Osteocyte (in vitro differentiated cells): ENCODE measurements at places on chromosomes 6 and 20. TPM values are rescaled to one million over a fixed set of nuclear protein-coding genes. Genes with fewer than 3 reads are reported as not detected.

DNA sequence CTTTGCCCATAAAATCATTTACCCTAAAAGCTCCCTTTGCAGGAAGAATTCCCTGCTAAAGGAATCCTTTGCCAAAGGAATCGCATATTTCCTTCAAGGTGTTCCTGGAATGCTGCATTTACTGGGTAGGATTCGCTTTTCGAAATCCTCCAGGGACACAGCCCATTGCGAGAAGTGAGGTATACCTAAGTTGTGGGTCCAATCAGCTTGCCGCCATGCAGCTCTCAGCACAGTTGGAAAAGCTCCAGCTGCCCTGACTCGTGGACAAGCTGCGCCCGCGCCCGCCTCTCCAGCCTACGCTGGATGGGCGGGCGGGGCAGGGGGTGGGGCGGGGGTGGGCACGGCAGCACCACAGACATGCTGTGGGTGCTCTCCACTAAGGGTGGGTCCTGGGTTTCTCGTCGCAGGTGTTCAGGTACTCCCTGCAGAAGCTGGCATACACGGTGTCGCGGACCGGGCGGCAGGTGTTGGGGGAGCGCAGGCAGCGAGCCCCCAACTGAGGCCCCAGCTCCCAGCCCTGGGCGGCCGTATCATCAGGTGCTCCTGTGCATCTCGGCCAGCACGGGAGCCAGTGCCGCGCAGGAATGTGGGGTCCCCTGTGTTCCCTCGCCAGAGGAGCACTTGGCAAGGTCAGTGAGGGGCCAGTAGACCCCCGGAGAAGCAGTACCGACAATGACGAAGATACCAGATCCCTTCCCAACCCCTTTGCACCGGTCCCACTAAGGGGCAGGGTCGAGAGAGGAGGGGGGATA is 1.4 kb downstream of the NNAT start:
- no peak for DNase-seq
- H3K27me3 ChIP-seq, result no peaks in the 10 kb centered on the region
- H3K4me3 ChIP-seq, result no peak overlapping the region
- H3K4me1 ChIP-seq, result peaks cover 80% of the 10 kb centered on the region

DNA sequence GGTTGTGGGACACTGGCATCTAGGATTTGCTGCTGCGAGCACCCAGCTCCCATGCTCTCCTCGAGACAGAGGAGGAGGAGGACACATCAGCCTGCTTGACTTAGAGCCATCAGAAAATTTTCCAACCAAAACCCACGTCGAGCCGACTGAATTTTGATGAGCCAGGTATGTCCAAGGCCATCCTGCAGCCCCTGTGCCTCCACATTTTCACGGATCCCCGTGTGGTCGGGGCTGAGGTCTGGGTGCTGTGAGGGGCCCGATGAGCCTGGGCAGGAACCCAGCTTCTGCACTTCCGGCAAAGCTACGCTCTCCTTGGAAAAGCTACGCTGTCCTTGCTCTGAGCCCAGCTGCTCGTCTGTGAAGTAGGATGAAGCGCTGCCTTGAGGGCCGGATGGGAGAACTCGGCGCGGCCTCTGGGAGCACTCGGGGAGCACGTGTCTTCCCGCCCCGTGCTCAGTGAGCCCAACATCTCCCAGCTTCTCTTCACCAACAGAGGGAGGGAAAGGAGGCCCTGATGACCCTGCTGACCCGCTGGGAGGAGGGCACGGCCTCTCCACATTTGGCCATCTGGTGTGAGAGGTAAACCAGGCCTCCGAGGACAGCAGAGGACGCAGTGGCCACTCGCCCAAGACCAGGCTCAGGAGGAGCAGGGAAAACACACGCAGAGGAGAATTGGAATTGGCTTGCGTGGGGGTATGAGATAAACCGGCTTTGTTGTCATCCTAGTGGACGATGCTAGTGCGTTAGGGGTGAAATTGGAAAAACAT is 33.9 kb downstream of the PSMG4 start:
- no peaks in the 10 kb centered on the region for H3K27me3 ChIP-seq
- no peak overlapping the region for H3K27ac ChIP-seq
- DNase-seq, result no peak
- peaks cover 11% of the 10 kb centered on the region for H3K4me1 ChIP-seq

GRCh38 chr6:20870021-20870420 is 335.8 kb downstream of the CDKAL1 start:
- H3K36me3 ChIP-seq, result no peaks in the 10 kb centered on the region
- H3K27ac ChIP-seq, result no peak overlapping the region
- H3K4me1 ChIP-seq, result peaks cover 15% of the 10 kb centered on the region

- peaks cover 7% of the 10 kb centered on the region for H3K4me1 ChIP-seq
- H3K27me3 ChIP-seq, result no peaks in the 10 kb centered on the region
- H3K27ac ChIP-seq, result no peak overlapping the region
- H3K36me3 ChIP-seq, result no peaks in the 10 kb centered on the region
- no peak for DNase-seq
Measured at GRCh38 chr6:25034431-25034921, 98.7 kb upstream of the RIPOR2 start.

DNA sequence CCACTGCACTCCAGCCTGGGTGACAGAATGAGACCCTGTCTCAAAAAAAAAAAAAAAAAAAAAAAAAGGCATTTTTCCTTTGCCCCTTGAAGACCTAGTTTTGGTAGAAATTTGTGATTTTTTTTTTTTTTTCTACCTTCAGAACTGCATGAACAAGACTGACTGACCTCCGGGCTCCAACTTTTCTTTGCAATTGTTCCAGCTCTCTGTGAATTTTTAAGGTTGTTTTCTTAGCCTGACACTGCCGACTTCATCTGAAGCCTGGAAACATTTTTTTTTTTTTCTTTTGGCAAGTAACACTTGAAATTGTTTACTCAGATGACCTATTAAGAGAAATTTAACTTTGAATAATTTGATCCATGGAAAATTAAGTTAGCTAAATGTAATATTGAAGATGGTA is 73.0 kb downstream of the SLC24A3 start:
- no peak for DNase-seq
- no peaks in the 10 kb centered on the region for H3K36me3 ChIP-seq
- H3K27me3 ChIP-seq, result no peaks in the 10 kb centered on the region
- H3K27ac ChIP-seq, result no peak overlapping the region

DNA sequence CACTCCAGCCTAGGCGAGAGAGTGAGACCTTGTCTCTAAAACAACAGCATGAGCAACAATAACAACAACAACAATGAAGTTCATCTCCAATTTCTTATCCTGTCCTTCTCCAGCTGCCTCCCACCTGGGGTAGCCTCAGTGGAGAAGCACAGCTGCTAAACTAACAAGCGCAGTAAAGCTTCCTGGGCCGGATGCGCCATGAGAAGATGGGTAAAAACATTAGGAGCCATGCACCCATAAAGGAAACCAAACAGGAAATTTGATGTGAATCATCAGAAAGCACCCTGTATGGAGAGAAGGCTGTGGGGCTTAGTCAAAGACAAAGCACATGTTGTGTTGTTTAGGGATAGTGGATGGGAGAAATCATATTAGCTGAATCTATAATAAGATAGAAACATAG is 61.1 kb upstream of the CCN6 start:
- no peak for DNase-seq
- no peaks in the 10 kb centered on the region for H3K27me3 ChIP-seq
- H3K4me3 ChIP-seq, result no peak overlapping the region
- H3K36me3 ChIP-seq, result no peaks in the 10 kb centered on the region
- no peak overlapping the region for H3K27ac ChIP-seq

DNA sequence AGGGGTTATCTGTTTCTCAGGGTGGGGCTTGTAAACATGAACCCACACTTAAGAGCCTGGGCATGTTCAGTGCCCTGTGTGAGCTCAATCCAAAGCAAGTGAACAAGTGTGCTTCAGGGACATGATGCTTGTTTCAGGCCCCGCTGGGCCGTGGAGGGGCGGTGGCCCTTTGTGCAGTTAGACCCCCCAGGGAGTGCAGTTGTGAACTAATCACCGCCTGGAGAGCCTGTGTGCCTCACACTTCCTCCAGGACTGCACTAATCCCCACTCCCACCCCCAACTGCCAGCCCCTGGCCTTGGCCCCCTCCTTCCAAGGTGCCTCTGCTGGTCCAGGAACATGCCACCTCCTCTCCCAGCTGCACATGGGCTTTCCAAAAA is 58.1 kb downstream of the RREB1 start:
- peaks cover 3% of the 10 kb centered on the region for H3K36me3 ChIP-seq
- peaks cover 57% of the 10 kb centered on the region for H3K4me1 ChIP-seq
- no peak overlapping the region for H3K4me3 ChIP-seq
- DNase-seq, result no peak
- peak overlapping the region; percentile 61 for H3K27ac ChIP-seq

DNA sequence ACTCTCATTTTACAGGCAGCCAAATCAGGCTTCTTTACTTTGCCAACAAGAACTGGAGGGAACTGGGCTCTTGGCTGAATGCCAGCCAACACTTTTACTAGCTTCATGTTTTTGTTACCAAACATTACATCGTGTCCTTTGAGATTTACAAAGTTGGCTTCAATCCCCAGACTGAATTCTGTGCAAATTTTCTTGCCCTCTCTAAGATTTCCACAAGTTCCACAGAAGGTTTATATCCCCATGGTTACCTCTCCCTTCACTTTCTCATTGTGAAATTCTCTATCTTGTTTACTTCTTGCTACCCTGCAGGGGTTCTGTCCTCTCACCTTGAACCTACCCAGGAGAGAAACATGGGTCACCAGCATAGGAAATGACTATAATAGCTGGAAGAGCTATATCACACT is 37.6 kb upstream of the PLCB1 start:
- no peak for DNase-seq
- peaks cover 9% of the 10 kb centered on the region for H3K4me1 ChIP-seq
- H3K27me3 ChIP-seq, result peaks cover 44% of the 10 kb centered on the region
- H3K36me3 ChIP-seq, result no peaks in the 10 kb centered on the region

DNA sequence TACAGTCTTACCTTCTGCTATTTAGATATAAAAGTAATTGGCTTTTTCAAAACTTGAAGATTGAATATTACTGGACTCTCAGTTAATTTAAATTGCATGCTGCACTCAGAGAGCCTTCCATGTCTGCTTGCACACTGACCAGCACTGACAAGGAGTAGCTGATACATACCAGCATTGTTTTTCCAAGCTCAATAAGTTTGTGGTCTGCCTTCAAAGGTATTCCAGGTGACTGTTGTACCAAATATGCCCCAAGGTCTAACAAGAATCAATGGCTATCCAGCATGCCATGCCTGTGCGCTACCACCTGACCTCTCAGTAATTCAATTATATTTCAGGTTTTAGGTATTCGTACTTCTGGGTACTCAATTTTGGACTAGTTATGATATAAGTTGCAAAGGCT is 30.0 kb downstream of the BEND6 start:
- H3K4me1 ChIP-seq, result peaks cover 4% of the 10 kb centered on the region
- no peaks in the 10 kb centered on the region for H3K27me3 ChIP-seq
- no peak overlapping the region for H3K4me3 ChIP-seq
- DNase-seq, result no peak
- peaks cover 8% of the 10 kb centered on the region for H3K36me3 ChIP-seq

GRCh38 chr20:32249030-32249738 is 28.3 kb upstream of the KIF3B start:
- peaks cover 4% of the 10 kb centered on the region for H3K27me3 ChIP-seq
- H3K36me3 ChIP-seq, result no peaks in the 10 kb centered on the region
- H3K27ac ChIP-seq, result no peak overlapping the region
- H3K4me1 ChIP-seq, result no peaks in the 10 kb centered on the region
- DNase-seq, result no peak

DNA sequence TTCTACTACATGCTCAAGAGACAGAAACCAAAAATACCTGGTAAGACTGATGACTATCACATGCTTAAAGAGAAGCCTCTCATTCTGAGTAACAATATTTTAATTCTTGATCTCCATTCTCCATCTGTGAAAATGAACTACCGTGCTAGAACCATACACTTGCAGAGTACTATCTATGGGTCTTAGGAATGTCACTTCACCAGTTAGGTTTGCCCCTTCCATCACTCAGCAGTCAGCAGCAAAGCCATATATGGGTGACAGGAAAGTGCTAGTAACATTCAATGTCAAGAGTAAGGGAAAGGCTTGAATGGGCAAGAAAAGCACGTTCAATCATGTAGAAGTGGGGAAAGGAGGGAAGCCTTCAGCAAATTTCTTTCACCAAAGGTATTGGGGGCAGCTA is 2.3 kb downstream of the DNAAF9 start:
- peaks cover 31% of the 10 kb centered on the region for H3K4me1 ChIP-seq
- H3K36me3 ChIP-seq, result no peaks in the 10 kb centered on the region
- H3K27ac ChIP-seq, result no peak overlapping the region
- H3K27me3 ChIP-seq, result no peaks in the 10 kb centered on the region
- no peak overlapping the region for H3K4me3 ChIP-seq

- no peak for DNase-seq
- no peak overlapping the region for H3K4me3 ChIP-seq
- no peak overlapping the region for H3K27ac ChIP-seq
- H3K4me1 ChIP-seq, result peaks cover 9% of the 10 kb centered on the region
Measured at GRCh38 chr20:10367693-10367942, 66.4 kb downstream of the MKKS start.

- no peaks in the 10 kb centered on the region for H3K36me3 ChIP-seq
- no peak overlapping the region for H3K4me3 ChIP-seq
- no peak overlapping the region for H3K27ac ChIP-seq
- DNase-seq, result no peak
- H3K27me3 ChIP-seq, result peaks cover 40% of the 10 kb centered on the region
Measured at GRCh38 chr6:98967616-98968015, 19.9 kb upstream of the FBXL4 start.

Gene SALL4
- 1.8 and 2.6 TPM in 2 replicates for total RNA-seq

Gene MATN4
- not detected in 2 replicates for total RNA-seq

Gene NMBR
- total RNA-seq, result not detected in 2 replicates

Gene ARID1B
- total RNA-seq, result 78.1 and 82.7 TPM in 2 replicates

Gene PRR18
- not detected in 2 replicates for total RNA-seq

Gene CCN6
- total RNA-seq, result not detected in 2 replicates

Gene METTL24
- total RNA-seq, result not detected in 2 replicates
